ENCODE measurements at places on chromosomes 16 and 17.

- DNase-seq = no peak
Observed at GRCh38 chr16:78551487-78552085, 452.1 kb downstream of the WWOX start.

DNA sequence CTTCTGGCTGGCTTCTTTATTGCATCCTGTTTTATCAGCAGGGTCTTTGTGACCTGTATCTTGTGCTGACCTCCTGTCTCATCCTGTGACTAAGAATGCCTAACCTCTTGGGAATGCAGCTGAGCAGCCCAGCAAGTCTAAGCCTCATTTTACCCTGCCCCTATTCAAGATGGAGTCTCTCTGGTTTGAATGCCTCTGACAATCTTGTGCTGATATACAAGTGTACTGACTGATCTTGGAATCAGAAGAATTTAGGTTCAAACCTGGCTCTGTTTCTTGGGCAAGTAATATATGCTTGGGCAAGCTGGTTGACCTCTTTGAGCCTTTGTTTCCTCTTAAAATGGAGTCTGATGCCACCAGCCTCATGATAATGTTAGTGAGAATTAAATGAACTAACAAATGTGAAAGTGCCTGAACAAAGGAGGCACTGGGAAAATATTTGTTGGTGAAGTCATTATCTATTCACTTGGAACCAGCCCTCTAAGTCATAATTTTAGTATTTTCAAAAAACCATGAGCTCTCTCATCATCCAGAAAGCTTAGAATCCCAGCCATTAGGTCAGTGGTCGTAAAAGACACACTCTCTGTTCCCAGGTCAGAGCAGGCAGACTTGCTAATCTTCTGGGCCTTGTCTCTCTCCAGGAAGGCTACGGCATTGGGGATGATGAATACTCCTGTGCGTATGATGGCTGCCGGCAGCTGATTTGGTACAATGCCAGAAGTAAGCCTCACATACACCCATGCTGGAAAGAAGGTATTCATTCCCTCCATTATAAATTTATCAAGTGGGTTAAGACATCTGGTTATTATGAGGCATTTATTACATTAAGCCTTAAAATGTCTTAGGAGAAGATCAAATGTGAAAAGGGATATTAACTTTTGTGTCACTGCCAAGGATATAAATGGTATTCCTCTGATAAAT is 18.1 kb upstream of the ARL2BP start:
- DNase-seq = no peak

GRCh38 chr17:32533296-32533695 is 46.5 kb downstream of the CDK5R1 start:
- DNase-seq = no peak

GRCh38 chr16:12089492-12090150 is 113.1 kb downstream of the SNX29 start:
- DNase-seq = peak; percentile 44
